ENCODE measurements at places on chromosomes 11 and 22.
A peak's percentile ranks its signal among the peaks of the same experiment; 100 is the strongest.

DNA sequence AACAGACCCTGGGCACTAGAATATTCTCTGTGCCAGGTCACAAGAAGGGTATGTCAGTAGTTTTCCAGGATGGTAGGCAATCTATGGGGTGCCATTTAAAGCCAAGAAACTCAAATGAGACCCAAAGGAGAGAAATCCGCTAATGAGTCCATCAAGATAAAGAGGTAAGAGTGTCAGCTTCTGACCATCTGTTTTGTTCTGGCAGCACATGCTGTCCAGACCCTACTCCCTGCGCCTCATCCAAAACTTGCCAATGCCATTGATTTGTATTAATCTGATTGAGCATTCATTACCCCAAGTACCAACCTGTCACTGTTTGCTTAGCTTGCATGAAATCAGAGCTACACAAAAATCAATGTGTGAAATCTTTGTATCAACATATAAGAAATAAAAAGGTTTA is 229.0 kb downstream of the BLID start:
- DNase-seq, result no peak

DNA sequence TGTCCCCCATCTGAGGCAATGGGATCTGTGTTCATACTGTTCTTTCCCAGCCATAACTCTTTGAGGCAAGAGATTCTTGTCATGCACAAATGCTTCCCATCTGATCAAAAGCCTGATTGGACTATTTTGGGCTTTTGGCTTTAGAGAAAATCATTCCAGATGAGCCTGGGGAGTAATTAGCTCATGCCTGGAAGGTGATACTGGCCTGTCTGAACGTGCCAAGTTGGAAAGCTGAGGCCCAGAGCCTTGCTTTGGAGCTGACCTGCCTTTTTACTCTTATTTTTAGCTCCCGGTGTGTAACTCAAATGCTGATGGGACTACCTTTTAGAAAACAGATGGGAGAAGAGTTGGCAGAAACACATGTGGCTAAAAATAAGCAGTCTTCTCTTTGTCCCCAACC is 105.0 kb downstream of the DBX1 start:
- DNase-seq, result no peak

DNA sequence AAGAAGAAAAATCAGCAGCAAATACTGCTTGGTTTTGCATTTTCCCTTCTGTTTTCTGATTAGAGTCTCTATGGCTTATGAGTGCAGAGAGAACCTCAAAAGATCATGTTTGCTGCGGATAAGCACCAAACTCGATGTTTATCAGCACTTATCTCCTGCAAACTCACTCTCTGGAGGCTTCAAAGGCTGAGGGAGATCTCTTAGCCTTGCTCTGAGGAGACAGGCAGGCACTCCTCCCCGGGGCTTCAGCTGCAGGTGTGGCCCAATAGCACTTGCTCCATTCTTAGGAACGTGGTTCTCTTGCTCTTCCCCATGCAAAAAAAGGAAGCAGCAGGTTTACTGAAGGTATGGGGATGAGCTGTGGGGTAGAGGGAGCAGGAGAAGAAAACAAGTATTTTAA is 45.1 kb downstream of the FLI1 start:
- DNase-seq, result no peak

GRCh38 chr11:7353100-7353499 is 101.4 kb downstream of the SYT9 start:
- DNase-seq, result peak; percentile 57

DNA sequence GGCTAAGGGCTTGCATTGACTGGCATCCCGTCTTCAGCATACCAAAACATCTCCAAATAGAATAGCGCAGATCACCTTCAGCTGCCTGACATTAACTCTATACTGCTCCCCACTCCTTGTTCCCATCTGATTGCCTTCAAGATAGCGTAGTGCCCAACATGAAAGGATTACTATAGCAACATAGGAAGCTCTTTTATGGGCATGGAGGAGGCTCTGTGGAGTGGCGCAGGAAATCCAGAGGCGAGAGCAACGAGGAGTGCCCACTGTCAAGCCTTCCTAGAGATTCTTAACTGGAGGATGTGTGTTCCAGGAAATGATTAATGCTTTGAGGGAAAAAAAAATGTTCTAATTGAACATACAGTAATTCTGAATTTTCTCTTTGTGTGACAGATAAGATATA is 213.3 kb downstream of the CADM1 start:
- DNase-seq, result no peak

DNA sequence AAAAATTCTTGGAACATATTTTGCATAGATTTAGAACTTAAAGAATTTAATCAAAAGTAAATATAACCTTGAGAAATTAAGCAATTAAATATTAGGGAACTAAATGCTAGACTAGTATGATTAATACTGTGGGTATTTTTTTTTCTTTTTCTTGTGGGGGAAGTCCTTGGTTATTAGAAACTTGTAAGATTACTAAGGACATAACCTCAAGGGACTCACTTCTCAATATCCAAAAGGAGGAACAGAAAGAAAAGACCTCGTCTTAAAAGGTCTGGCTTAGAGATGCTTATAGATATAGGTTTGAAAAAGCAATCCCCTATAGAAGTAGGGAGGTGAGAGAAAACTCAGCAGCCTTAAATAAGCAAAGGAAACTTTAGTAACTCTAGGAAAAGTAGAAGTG is 368.5 kb downstream of the INSC start:
- no peak for DNase-seq

DNA sequence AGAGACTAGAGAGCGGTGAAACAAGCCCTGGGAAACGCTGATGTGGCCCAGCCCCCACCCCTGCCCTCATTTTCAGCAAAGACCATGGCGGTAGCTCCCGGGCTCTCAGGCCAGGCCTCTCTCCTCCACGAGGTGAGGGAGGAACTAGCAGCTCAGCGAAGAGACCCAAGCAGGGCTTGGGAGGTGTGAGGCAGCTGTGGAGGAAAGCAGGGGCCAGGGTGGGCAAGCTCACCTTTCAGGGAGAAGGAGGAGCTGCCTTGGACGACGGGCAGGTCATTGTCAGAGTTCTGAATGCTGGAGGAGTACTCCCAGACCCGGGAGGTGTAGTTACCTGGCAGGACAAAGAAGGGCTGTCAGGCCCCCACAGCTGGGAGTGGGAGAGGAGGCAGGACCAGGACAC is 19.9 kb downstream of the TRIM29 start:
- no peak for DNase-seq

DNA sequence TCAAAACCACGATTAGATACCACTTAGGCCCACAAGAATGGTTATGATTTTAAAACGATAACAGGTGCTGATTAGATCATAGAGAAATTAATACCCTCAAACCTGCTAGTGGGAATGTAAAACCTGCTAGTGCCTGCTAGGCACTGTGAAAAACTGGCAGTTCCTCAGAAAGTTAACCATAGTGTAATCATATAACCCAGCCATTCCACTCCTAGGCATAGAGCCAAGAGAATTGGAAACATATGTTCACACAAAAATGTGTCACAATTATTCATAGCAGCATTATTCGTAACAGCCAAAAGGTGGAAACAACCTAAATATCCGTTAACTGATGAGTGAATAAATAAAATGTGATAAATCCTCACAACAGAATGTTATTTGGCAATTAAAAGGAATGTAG is 122.2 kb upstream of the SYN3 start:
- DNase-seq, result no peak

DNA sequence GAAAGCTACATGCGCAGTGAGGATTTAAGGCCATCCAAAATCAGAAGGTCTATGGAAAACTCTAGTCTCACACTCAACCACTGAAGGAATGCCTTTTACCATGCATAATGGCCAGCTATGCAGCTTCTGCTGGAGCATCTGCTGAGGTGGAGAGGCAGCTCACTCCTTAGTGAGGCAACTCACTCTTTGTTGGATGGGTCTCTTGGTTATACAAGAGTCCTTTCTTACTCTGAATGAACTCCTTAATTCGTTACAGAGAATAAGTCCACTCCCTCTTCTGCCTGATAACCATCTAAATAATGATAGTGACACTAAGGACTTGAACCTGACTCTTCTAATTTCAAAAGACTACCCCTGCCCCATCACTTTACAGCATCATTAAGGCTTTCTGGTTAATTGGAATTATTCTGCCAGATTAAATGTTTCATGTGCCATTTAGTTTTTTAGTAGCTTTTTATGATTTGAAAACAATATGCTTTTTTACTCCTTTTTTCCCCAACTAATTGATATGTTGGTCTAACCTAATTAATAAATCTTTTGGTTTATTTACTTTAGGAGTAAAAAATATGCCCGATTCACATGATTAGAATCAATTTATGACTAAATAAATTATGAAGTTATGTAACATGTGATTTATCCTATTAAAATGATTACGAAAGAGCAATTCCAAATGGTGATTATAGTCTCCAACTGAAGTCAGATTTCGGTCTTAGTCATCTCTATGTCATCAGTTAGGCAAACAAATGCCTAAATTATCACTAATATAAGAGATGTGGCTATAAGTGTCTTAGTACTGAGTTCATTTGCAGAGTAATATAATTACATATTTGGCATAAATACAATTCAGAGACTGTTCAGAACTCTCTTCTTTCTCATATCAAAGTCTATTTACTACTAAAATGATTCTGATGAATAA is 286.7 kb upstream of the CCDC90B start:
- no peak for DNase-seq

- peak; percentile 13 for DNase-seq
Measured at GRCh38 chr11:111097191-111097590, 148.3 kb upstream of the POU2AF2 start.
